ENCODE measurements at places on chromosomes 5 and 9. TPM values are rescaled to one million over a fixed set of nuclear protein-coding genes. Genes with fewer than 3 reads are reported as not detected.

DNA sequence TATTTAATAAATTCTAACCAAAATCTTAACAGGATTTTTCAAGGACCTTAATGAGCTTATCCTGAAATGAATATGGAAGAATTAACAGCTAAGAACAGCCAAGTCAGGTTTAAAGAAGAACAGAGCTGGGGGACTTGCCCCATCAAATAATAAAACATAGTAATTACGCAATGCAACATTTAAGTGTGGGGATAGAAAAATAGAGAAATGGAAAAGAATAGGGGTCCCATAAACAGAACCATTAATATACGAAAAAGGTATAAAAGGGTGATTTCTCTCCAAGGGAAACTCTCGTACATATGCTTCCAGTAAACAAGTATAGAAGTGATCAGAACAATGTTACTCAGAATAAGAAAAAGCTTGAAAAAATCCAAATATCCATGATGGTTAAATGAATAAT lies 300.2 kb downstream of the GLIS3 start:
- DNase-seq = no peak

DNA sequence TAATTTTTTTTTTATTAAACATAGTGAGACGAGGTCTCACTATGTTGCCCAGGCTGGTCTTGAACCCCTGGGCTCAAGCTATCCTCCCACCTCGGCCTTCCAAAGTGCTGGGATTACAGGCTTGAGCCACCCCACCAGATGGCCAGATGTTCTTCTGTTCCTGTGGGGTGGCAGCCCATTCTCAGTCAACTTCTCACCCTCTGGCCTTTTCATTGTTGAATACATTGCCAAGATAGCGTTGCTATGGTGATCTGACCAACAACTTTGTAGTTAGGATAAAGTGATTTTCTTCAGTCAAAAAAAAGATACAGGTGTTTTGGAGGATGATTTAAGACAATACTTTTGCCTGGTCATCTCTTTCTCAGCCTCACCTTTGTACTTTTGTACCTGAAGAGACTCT lies 109.1 kb downstream of the EGFLAM start:
- no peak for DNase-seq

DNA sequence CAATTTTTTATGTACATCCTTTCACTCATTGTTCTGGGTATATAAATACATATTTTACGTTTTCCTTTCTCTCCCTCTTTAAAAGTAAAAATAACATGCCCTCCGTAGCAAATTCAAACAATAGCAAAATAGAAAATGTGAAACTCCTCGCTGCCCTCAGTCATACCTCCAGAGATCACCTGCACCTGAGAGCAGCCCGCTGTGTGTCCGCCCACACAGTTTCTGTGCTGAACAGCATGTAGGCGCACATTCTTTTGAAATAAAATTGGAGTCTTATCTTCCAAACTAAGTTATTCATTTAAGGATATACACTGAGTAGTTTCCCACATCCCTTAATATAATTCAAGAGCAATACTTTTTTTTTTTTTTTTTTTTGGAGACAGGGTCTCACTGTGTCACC lies 255.7 kb downstream of the AOPEP start:
- no peak for DNase-seq

GRCh38 chr9:126558051-126558665 lies 55.6 kb upstream of the LMX1B start:
- peak; percentile 73 for DNase-seq

DNA sequence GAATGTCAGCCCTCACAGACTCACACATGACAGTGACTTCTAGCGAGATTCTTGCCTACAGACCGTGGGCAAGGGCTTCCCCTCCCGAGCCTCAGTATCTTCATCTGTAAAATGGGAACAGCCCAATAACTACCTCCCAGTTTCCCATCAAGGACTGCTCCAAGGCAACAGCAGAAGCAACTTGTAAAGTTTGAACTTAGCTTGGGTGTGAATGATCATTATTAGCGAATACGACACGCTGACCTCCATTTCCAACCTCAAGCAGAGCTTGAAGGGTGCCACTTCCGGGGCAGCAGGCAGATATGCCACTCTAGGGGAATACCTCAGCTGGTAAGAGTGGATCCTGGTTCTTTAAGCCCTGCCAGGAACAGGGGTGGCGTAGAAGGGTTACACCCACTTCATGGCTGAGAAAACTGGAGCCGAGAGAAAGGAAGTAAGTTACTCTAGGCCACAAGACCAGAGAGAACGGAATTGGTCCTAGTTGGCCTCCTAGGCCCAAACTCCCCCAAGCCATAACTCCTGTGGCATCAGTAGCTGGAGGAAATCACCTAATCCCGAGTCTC lies 2.0 kb downstream of the RNF44 start:
- DNase-seq = peak; percentile 64

GRCh38 chr5:177489119-177489716 lies 8.2 kb downstream of the PDLIM7 start:
- DNase-seq = no peak

DNA sequence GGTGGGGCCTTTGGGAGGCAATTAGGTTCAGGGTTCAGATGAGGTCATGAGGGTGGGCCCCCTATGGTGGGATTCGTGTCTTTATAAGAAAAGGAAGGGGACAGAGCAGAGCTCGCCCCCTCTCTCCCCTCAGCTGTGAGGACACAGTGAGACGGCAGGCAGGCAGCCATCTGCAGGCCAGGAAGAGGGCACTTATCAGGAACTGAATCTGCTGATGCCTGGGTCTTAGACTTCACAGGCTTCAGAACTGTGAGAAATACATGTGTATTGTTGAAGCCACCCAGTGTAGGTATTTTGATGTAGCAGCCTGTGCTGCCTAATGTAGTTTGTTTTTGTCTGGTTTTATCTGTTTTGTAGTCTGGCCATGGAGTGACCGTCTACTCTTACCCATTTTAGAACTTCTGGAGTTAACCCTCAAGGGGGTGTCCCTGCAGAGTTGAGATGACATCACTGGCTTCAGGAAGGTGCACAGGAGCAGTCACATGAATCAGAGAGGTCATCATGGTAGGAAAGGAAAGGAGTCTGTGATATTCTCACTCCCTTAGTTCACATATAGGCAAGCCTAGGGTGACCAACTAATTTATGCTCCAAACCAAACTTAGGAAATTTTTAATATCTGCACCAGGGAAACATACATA lies 71.0 kb downstream of the LRRC70 start:
- DNase-seq = no peak

- no peak for DNase-seq
Observed at GRCh38 chr9:77764894-77765780, 117.0 kb upstream of the GNA14 start.

DNA sequence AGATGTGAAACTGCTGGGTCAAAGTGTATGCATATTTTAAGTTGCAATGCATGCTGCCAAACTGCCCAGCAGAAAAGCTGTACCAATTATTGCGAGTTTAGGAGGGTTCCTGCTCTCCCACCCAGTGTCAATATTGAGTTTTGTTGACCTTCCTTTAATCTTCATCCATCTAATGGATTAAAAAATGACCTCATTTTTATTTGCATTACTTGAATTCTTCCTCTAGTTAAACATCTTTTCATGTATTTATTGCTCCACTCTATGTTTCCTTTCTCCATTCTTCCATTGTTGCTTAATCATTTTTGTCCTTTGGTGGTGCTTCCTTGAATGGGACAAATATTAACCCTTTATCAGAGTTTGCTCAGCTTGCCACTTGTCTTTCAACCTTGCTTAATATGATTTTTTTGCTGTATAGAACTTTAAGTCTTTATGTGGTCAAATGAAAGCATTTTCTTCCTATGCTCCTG lies 32.4 kb downstream of the TLE1 start:
- DNase-seq = no peak

GRCh38 chr5:152092580-152092979 lies 167.9 kb upstream of the GLRA1 start:
- DNase-seq = no peak

DNA sequence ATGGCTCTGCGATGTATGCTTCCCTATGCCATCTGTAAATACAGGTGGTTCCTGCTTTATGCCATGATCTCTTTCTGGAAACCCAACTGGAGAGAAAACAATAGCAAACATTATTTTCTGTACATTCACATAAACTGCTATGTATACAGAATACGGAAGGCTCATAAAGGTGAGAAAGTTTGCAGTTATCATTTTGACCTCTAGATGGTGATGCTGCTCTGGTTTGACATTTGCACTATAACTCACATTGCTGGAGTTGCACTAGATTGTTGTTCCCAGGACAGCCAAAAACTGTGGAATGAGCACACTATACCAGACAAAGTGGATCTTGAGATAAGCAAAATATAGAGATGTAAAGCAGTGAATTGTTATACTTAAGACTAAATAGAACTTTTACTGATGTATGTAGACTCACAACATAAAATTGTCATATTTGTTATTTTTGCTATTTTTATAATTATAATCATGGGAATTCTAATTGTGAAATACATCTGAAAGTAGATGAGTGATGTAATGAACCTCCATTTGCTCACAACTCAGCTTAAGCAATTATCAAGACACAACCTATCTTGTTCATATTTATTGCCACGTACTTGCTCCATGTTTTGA lies 246.5 kb downstream of the PTPRD start:
- DNase-seq = no peak

- DNase-seq = no peak
Observed at GRCh38 chr5:107670087-107670931, 428 bp downstream of the EFNA5 start.

DNA sequence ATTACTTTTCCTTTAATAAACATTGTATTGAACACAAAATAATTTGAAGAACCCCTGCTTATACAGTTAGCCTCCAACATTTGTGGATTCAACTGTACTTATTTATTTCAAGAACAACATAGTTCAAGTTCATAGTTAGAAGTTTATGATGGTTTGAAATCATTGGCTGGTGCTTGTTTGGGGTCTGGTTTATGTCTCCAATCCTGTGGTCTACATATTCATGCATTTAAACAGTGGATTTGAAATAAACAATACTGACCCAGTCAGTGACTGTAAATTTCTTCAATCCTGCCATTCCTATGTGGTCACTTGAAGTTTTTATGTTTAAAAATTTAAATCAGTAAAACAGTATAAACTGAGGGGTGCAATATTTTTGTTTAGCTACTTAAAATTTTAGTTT lies 145.1 kb upstream of the TRPC7 start:
- no peak for DNase-seq

- DNase-seq = no peak
Observed at GRCh38 chr5:20145240-20145639, 157.2 kb upstream of the CDH18 start.

DNA sequence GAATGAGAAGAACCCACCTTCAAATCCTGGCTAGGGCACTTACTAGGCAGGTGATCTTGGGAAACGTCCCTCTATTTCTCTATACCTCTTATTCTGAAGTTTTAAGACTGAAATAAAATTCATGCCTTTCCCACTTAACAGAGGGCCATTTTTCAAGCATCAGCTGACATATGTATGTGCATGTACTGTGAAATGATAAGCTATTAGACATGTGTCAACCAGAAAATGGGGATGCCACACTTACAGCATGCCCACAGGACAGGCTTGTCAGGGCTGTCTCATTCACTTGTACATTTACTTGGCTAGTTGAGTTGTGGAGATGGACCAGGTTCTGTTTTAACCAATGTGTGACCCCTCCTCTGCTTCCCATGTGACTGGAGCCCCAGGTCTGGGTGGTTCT lies 78.5 kb downstream of the C9orf152 start:
- DNase-seq = no peak

- no peak for DNase-seq
Observed at GRCh38 chr5:42543774-42544173, 120.5 kb downstream of the GHR start.

DNA sequence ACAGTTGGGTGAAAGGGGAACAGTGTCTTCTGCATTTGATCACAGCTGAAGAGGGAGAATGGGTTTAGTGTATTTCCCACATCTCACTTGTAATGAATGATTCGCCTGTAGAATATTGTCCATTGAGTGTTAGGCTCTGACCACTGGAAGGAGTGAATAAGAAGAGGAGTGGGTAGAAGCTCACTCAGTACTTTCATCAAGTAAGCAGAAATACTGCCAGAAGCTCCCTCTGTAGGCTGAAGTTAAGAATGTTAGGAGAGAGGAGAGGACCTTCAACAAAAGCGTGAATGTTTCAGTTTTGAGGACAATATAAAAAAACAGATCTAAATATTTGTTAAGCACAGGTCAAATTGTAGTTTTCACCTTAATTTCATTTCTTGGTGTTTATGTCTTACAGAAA lies 27.5 kb downstream of the FSD1L start:
- no peak for DNase-seq

DNA sequence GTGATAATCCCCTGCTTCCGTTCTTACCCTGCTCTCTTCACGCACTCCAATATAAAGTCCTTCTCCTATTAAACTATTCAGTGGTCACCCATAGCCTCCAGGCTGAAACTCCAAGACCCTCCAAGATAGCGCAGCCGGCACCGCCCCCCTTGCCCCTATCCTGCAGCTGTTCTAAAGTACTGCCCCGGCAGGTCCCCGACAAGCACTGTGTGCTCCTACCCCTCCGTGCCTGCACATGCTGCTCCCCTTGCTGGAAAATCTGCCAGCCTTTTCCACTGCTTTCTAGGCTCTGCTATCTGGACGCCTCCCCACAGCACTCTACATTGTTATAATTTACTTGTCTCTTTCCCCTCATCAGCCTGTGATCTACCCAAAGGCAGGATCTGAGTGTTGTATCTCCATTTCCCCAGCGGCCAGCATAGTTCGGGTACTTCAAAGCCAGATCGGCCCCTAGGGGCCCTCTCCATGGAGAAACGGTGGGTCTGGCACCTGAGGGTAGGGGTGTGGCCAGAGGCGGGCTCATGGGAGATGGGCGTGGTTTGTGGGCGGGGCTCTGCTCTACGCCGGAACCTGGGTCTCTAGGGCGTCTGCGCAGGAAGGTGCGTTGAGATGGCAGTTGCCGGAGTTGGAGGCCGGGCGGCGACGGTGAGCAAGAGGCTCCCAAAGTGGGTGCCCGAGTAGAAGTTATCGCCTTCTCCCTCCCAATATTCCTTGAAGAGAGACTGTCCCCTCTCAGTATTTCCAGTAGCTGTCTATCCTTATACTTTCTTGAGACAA lies 83.5 kb upstream of the RUSC2 start:
- DNase-seq = no peak

- DNase-seq = no peak
Observed at GRCh38 chr5:56958595-56958994, 6.7 kb upstream of the MIER3 start.

DNA sequence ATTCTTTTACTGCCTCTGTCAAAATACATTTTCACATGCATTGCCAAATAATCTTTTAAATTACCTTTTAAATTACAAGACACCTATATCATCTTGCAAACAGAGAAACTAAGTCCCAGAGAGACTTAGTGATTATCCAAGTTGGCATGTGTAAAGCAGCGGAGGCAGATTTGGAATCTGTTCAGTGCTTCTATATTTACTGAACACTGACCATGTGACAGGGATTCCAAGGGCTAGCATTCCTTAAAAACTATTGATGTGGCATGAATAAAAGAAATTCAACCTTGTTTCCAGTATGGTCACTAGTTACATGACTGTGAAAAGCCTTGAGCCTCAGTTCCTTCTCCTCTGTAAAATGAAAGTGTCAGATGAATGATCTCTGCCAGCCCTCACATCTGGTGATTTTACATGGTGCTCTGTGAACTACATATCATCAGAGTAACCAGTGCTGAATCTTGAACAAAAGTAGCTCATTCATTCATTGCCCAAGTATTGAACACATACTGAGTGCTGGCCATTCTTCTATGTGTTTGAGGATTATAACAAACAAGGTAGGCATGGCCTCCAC lies 71.9 kb upstream of the PPP1R2B start:
- DNase-seq = no peak

MEGF10 gene
- total RNA-seq = not detected

CSF1R gene
- total RNA-seq = 0.25 TPM

AGXT2 gene
- total RNA-seq = not detected

SGCD gene
- total RNA-seq = not detected

DUSP1 gene
- 17.0 TPM for total RNA-seq

DDX4 gene
- total RNA-seq = 0.50 TPM

TICAM2 gene
- 1.8 TPM for total RNA-seq

Measured in activated CD4-positive, alpha-beta memory T cell treated with anti-CD3 and anti-CD28 coated beads, Interleukin-2, amount 10 ng/mL, durations not matched to agents 7 days and 5 days (primary cell).